ENCODE measurements at places on chromosomes 3 and 15.

DNA sequence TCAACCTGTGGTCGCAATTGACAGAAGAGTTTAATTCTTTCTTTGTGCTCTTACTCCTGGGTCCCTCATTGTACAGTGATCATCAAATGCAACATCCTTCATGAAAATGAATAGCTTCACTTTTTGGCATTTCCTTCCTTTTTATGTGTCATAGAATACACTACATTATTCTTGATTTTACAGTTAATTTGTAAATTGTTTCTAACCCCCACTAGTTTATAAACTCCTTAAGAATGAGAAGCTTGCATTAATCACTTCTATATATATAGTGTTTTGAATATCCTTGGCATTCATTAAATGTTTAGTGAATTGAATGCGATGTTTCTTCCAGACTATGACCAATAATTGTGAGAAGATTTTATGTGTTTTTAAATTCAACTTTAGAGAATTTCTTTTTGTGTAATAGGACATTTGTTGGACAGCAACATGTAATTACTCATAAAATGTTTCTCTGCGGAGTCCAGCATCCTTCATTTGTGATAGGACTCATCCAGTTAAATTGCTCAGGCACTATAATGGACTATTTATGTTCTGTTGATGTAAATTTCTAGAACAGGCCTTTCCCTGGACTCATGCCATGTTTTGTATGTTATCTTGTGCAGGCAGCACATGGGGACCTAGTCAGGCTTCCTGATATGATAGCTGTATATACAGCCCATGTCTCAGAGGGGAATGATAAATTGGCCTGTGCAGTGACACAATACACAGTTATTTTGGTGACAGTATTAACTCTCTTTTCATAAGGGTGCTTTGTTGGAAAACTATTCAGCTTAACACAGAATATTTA lies 51.3 kb downstream of the MBNL1 start:
- no peak for DNase-seq

GRCh38 chr15:62412686-62413085 lies 247.6 kb upstream of the C2CD4B start:
- DNase-seq = no peak

DNA sequence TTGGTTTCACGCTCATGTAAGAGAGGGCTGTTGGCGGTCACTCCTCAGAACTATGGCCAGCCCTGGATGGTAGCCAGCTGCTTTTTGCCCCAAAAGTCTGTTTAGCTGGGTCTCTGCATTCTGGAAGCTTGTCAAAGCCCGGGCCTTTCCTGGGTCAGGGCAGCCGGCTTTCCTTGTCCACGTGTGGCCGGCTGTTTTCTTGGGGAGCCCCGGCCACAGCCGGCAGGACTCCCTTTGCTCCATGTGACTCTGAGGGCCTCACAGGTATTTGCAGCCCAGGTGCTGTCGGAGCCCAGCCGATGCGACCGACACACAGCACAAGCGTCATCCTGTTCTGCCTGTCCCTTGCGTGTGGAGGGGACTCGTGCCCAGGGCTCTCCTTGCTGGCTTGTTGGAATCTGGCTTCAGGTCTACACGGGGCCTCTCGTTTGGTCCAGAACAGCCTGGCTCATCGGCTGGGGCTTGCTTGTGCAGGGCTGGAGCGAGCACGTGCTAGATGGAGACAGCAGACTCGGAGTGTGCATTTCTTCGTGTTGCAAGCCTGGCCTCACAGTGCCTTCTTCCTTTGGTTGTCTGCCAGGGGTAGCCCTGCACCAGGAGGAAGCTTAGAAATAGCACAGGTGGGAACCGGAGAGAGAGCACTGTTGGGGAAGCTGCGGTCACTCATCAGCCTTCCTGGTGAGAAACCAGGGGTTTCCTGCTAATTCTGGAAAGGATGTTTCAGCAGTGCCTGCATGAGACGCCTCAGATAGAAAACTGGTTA lies 51.5 kb downstream of the PGPEP1L start:
- peak; percentile 11 for DNase-seq

DNA sequence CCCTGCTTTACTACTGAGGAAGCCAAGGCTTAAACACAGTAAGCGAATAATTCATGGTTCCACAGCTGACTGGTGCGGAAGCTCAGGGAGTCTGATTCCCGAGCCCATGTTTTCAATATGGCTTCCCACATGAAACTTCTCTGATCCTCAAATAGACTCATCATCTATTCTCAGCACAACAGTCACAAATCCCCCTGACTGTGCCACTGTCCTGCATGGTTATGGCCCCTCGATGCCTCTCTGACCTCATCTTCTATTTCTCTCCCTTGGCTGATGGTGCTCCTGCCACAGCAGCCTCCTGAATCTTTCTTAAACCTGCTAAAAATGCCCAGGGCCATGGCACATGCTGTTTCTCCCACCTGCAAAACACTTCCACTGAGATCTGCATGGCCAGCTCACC lies 43.2 kb downstream of the SRGAP3 start:
- no peak for DNase-seq

DNA sequence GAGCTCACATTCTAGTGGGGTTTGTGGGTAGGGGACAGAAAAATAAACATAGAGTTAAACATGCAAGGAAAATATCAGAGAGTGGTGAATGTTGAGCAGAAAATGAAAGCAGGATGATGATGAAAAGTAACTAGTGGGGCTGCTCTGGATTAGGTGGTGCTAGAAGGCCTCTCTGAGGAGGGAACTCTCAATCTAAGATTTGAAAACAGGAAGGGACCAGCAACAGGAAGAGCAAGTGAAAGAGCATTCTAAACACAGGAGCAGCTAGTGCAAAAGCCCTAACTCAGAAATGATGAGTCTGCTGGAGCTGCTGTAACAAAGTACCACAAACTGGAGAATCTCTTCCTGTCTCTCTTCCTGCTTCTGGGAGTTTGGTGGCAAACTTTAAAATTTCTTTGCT lies 468.6 kb upstream of the AGTR1 start:
- no peak for DNase-seq

GRCh38 chr3:9147215-9147895 lies 102.1 kb downstream of the SRGAP3 start:
- no peak for DNase-seq

- DNase-seq = no peak
These were observed 638.6 kb upstream of the TBL1XR1 start for GRCh38 chr3:177835917-177836316.

DNA sequence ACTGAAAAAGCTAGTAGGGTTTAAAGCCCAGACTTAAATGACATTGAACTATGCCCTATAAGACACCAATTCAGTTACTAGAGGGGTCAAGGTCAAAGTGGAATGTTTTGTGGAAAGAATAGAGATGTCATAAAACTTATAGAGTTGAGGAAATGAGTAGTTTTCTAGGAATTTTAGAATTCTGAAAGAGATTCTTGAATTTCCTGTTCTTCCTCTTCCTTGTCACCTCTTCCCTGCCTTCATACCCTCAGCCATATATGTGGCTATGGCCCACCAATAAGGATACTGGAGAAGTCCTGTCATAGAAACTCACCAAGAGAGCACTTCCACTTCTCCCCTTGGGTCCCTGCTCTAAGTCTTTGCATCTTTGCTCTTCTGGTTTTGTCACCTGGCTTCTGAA lies 104.9 kb upstream of the TGFBR2 start:
- DNase-seq = no peak

- no peak for DNase-seq
These were observed 58.4 kb downstream of the SCAPER start for GRCh38 chr15:76846782-76847181.

GRCh38 chr3:58585994-58586393 lies 8.8 kb upstream of the FAM107A start:
- no peak for DNase-seq

- DNase-seq = no peak
These were observed 116.0 kb upstream of the PRICKLE2 start for GRCh38 chr3:64341296-64341695.

DNA sequence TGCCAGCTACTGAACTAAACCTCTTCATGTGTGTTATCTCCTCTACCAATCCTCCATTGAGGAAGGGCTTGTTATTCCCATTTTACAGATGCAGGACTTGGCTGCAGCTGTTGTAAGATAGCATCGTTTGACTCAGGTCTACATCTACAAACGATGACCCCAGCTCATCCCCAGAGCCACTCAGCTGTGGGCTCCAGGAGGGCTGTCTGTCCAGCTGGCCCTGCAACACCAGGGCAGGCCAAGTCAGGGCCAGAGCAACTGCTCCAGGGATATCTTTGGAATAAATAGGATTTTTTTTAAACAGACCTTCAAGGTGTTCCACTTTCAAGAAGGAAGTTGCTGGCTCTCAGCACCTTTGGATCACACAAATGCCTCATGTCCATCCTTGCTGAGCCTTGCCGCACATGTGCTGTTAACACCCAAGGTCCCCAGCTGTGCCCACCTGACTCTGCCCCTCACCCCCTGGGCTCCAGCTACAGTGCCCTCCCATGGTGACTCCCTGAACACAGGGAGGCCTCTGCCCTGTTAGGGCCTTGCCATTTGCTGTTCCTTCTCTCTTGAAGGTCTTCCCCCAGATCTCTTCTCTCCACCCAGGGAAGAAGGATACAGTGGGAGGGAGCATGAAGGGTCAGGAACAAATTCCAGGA lies 31.0 kb downstream of the ALDH1L1 start:
- no peak for DNase-seq

GRCh38 chr3:121663171-121663847 lies 2.6 kb upstream of the HCLS1 start:
- no peak for DNase-seq

GRCh38 chr3:29004885-29005599 lies 275.8 kb upstream of the RBMS3 start:
- no peak for DNase-seq

DNA sequence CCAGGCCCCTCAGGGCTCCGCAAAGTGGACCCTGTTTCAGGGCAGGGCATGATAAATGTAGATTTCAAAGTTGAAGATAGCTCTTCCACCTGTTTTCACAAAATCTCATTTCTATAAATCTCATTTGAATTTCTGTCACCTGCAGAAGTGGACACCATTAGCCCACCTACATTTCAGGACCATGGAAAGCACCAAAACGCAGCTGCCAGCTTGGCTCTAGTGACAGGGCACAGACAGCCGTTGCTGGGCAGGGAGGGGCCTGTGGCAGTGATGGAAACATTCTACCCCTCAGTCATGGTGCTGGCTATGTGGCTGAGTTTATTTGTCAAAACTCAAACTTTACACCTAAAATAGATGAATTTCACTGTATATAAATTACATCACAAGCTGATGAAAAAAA lies 40.4 kb downstream of the PRR23E start:
- DNase-seq = no peak

DNA sequence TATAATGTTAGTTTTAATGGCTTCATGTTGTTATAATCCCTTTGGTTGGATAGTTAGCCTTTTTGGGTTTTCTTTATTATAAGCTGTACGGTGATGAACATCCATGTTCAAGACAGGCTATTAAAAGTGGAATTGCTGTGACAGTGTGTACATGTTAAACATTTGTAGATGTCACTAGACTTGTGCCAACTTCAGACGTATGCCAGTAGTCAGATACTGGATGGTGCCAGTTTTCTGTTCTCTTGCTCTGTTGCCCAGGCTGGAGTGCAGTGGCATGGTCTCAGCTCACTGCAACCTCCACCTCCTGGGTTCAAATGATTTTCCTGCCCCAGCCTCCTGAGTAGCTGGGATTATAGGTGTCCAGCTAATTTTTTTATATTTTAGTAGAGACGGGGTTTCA lies 54.1 kb downstream of the MGA start:
- DNase-seq = no peak

DNA sequence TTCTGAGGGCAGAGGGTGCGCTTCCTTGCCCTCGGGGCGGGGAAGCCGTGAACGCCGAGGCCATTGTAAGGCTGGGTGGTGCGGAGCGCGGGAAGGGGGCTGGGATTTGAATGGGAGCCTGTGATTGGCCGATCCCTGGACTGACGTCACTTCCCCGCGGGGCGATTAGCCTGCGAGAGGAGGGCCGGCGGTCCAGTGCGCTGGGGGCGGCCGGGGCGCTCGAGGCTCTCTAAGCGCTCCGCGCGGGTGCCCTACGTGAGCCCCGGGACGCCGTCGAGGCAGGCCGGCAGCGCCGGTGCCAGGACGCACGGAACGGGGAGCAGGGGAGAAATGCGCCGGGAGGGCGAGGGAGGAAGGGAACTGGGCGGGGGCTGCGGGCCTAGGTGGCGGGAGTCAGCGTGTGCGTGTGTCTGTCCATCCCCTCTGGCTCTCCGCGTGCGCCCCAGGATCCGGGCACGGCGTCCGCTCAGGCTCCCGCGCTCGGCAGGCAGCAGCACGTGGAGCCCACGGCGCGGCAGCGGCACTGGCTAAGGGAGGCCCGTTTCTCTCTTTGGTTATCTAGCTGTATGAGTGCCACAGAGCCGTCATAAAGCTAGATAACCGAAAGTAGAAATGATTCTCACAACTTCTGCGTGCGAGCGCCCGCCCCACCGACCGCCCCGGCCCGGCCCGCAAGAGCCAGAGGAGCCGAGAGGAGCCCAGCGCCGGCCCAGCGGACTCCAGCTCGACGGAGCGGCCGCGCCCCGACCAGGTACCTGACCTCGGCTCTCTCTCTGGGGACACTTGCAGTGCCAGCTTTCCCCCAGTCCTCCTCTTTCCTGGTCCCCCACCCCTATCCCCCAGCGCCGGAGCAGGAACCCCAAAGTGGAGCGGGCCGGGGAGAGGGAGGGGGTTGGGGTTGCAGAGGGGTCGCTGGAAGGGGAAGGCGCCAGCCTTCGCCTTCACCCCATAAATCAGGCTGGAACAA lies 33.1 kb upstream of the POLG start:
- peak; percentile 82 for DNase-seq

- DNase-seq = no peak
These were observed 2.3 kb upstream of the SHC4 start for GRCh38 chr15:48965972-48966371.

DNA sequence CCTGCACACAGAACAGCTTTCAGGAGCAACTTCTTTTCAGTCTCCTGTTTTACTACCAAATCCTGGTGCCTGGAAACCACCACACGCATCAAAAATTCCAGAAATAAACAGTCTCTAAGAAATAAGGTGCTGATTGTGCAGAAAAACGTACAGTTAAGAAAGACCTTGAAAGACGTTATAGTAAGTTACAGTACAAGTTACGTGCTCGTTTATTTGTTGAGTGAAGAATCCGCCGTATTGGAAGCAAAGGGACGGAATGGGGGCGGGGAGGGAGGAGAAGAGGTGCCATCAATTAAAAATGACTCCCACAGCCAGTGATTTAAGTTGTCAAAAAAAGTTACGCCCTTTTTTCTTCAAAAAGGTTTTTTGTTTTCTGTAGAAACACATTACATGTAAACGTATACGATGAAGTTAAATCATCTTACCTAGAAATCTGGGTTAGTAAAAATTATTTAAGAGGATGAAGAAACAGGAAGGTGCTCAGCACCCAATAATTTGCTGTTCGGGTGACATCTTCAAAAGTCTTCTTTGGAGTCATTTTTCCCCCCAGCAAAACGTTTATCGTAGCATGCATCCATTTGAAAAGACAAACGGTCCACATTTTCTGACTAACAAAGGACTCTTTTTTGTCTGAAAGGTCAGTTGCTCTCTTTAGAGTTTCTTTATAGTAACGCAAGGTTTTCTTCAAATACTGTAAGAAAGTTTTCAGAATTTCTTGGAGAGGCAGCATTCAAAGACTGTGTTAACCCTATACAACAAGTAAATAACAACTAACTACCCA lies 782 bp upstream of the UACA start:
- no peak for DNase-seq

DNA sequence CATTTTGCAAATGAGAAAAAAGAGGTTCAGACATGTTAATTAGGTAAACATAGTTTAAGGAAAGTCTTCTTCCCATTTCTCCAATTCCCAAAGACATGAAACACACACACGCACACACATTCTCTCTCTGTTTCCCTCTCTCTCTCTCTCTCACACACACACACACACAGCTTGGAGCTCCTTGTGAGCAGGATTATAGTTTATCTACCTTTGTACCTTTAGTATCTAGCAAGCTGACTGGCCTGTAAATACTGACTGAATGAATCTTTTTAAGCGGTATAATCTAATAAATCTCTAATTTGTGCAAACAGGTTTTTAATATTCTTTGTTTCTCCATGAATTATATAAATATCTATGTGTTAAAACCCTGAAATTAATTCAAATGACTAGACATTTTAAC lies 73.3 kb downstream of the UACA start:
- no peak for DNase-seq

Data from midbrain (tissue), 1 donor.